ENCODE measurements at places on chromosomes 5 and 9.

GRCh38 chr5:79236362-79236969 is 535 bp downstream of the JMY start:
- DNase-seq: no peak

GRCh38 chr5:174612686-174613085 is 111.7 kb upstream of the MSX2 start:
- no peak for DNase-seq

DNA sequence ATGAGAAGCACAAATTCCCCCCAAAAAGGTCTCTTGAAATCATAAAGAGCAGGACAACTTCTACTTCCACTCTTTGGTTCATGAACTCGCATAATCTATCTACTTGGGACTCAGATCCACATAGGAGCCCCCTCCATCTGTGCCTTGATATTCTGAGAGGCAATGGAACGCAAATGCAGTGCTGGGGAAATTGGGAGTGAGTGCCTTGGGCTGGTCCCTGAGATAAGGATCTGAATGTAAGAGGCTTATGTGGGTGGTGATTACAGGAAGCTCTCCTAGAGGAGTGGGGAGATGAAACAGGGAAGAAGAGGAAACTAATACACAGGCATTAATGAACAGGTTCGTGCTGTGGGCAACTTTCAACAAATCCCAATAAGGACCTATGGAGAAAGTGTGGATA is 285.6 kb downstream of the RASEF start:
- no peak for DNase-seq

DNA sequence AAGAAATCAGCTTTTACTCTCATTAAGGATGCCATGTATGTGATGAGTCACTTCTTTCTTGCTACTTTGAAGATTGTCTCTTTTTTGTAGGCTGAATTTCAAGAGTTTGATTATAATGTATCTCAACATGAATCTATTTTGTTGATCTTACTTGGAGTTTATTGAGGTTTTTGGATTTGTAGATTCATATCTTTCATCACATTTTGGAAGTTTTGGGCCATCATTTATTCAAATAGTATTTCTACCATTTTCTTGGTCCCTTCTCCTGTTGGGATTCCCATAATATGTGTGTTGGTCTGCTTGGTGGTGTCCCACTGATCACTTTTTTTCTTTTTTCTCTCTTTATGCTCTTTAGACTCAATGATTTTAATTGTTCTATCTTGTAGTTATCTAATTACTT is 116.3 kb downstream of the CNTLN start:
- DNase-seq: no peak

- DNase-seq: no peak
Measured at GRCh38 chr5:68409259-68409658, 193.7 kb downstream of the PIK3R1 start.

GRCh38 chr9:38478211-38478610 is 54.0 kb upstream of the IGFBPL1 start:
- DNase-seq: no peak

DNA sequence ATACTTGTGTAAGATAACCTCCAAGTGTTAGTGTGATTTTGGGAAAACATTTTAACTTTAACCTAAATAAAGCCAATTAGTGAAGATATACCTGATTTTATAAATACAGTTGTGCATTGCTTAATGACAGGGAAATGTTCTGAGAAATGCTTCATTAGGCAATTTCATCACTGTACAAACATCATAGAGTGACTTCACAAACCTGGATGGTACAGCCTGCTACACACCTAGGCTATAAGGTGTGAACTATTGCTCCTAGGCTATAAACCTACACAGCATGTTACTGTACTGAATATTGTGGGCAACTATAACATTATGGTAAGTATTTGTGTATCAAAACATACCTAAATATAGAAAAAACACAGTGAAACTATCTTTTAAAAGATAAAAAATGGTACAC is 166.8 kb upstream of the TARS1 start:
- DNase-seq: no peak

GRCh38 chr5:93736284-93736683 is 5.1 kb downstream of the POU5F2 start:
- no peak for DNase-seq

DNA sequence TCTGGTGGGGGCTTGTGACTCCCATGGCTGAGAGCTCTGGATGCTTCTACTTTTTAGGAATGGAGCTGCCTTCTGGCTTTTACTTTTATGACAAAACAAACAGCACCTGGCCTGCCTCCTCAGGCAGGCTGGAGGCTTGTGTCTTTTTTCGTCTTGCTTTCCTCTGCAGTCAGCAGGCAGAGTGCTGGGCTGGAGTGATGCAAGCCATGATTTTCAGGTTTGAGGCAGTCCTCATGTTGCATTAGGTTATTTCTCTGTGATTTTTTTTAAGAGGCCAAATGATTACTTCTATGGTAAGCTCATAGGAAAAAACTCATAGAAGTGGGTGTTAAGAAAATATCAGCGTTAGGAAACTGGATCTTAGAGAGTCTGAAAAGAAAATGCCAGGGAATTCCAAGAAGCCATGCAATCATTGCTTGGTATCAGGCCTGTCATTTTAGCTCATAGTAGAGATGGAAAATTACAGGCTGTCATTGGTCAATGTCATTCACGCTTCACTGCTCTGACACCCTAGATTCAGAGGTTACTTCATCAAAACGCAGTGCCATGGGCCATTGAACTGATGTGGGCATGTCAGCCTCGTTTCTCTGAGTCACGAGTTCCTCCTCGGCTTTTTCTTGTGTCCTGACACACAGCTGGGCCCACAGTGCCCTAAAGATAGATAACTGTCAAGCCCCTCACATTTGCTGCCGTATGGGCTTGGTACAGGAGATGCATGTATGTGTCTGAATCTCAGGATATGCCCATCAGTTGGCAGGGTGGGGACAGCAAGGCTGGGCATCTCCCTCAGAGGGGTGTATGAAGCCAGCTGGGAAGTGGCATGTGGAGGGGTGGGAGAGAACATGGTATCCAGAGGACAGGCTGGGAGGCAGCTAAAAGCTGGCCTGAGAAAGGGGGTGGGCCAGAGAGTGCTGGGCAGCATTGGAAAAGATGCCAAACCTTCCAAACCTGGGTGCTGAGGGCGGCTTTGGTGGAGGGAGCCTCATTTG is 151.8 kb downstream of the HSPA4 start:
- no peak for DNase-seq

GRCh38 chr5:89759802-89760201 is 649.8 kb downstream of the CETN3 start:
- no peak for DNase-seq

GRCh38 chr9:137162505-137163364 is 7.1 kb downstream of the LRRC26 start:
- DNase-seq: no peak

DNA sequence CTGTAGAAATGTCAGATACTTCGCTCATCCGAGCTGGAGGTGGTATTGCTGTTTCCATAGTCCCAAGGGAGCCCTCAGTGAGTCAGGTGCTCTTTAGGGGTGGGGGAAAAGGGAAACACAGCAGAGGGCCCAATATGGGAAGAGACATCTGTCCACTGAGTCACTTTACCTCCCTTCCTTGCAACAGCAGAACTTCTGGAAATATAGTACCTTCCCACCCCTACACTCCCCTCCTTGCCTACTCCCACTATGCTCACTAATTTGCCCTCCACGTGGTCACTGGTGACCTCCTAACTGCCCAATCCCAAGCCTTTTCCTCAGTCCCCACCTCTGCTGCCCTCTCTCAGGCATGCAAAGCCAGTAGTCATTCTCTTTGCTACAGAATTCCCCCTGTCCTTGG is 1.9 kb downstream of the HK3 start:
- DNase-seq: no peak

DNA sequence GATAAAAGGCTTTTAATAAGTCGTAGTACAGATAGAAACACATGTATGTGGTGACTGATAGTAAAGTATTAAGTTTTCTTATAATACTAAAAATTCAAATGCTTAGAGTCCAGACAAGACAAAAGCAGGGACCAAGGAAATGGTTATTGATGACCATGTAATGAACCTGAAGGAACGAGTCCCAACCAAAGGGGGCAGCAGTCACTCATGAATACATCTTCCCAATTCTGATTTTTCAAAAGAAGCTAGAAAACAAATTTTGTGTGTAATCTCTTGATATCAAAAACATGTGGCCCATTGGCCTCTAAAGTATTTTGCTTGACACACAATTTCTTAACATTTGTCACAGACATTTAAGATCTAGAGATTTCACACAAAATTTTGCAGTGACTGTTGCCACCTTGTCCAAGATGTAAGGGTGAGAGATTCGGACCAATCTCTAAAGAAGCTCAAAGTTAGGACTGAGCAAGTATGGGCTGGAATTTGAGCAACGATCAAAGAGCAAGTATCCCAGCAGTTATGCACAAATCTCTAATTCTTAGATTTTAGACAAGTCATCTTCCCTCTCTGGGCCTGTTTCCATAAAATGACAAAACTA is 66.8 kb downstream of the ARL15 start:
- no peak for DNase-seq

GRCh38 chr9:84697042-84697441 is 27.5 kb downstream of the NTRK2 start:
- no peak for DNase-seq

DNA sequence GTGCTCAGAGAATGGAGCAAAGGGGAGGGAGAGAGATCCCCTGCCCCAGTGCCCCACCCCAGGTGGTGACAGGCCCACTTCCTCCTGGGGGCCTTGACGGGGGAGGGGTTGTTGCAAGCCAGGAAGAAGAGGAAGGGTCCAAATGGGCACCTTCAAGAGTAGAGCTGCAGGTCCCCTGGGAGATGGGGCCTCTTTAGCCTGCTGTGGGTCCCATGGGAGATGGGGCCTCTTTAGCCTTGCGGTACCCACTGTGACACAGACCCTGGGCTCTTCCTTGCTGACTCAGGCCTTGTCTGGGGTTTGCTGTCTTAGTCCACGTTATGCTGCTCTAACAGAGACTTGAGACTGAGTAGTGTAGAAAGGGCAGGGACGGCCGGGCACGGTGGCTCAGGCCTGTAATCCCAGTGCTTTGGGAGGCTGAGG is 9.6 kb upstream of the TOR4A start:
- no peak for DNase-seq

DNA sequence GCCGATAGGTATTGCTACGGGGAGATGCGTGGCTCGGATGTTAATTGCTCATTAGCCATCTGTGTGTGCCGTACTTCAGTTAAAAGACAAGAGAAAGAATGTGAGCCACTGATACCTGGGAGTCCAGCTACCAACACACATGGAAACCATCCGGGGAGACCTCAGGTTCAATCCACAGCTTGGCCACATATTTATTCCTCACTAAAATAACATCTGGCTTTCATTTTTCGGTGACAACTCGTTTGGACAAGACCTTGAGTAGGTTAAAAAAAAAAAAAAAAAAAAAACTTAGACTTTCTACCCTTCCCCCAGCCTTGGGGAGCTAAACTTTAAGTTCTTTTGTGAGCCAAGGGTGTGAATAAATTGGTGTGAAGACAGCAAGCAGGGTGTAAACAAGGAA is 84.1 kb downstream of the SLIT3 start:
- DNase-seq: no peak

- no peak for DNase-seq
Measured at GRCh38 chr9:137772281-137772873, 105.2 kb upstream of the CACNA1B start.

- no peak for DNase-seq
Measured at GRCh38 chr5:176731506-176732160, 78.7 kb upstream of the UNC5A start.

DNA sequence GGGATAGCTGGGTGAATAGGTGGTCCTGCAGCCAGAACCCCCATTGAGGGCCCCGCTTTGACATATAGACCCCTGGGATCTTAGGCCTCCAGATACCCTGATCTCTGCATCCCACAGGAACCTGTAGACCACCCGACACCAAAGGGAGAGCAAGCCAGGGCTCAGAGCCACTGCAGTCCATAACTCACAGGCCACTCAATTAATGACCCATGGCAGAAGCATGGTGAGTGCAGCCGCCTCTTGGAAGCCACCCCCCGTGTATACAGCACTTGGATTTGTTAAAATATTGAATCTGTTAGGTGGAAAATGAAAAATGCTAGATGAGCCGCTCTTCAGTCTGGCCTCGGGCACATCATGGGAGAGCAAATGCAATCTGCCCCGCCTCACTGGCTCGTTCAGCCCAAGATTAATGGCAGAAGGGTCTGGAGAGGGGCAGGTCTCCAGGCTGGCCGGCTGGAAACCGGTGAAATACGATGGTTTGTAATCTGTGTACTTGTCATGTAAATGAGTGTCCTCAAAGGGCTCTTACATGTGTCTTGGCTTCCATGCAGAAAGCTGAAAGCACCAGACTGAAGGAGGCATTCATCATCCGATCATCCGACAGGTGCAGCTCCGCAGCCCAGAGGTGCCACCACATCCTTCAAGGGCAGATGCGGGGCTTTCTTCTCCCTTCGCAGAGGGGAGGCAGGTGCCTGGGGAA is 111.3 kb downstream of the OLFM1 start:
- no peak for DNase-seq

DNA sequence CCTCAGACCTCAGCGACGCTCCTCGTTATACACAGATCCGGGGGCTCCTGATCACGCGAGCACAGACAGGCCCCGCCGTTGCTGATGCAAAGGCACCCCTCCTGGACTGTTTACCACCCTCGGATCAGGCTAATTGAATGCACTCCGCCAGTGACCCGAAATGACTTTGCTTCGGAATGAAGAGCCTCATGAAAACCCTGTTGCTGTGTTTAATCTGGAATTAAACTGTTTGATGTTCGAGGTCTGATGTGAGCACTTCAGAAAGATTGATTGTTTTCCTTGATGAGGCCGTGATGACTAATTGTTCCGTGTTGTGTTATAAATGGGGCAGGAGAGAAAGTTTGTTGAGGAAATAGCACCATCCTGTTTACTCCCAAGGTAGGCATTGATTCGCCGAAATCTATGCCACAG is 190.5 kb upstream of the PPP1R26 start:
- no peak for DNase-seq

GRCh38 chr5:141692533-141692888 is 10.5 kb upstream of the ARAP3 start:
- DNase-seq: no peak

GRCh38 chr5:4720831-4721230 is 419.3 kb upstream of the ADAMTS16 start:
- DNase-seq: no peak

DNA sequence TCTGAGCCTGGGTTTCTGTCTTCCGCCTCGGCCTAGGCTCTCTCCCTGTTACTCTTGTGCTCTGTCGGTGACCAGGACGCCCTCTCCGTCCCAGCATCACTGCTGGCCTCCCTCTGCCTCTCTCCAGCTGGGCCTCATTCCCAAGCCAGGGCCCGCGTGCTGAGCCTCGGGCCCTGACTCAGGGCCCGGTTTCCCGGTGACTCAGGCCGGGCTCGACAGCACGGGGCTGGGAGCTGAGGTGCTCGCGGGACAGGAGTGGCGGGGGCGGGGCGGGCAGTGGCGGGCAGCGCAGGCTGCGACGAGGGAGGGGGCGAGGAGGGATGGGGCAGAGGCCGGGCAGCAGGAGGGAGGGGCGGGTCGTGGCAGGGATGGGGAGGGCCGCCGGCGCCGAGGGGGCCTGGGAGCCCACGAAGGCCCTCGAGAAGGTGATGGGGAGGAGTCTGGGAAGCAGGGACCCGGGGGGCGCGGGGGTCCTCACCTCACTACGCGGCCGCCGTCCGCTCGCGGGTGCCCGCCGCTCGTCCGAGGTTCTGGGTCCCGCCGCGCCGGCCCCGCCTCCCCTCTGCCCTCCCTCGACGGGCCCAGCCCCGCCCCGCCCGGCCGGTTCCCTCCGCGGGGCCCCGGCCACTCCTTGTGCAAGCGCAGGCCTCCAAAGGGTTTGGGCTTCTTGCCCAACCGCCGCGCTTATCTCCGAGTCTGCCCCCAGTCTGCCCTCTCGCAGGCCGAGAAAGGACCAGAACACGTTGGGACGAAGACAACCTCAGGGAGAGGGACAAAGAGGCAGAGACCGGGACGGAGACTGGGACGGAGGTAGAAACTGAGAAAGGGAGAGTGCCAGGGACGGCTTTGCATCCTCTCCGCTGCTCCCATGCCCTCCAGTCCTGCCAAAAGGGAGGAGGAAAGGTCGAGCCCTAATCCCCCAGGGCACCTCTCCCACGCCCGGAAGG is at the start of gene ARAP3:
Gene ARAP3, minus strand, starts transcription at position 536 of the 947 bp plus-strand sequence. CDS start 1,744 bp downstream, outside the sequence.
- DNase-seq: peak; percentile 33
